ENCODE measurements at places on chromosomes 5 and 9.
A peak's percentile ranks its signal among the peaks of the same experiment; 100 is the strongest.

- no peak for DNase-seq
Observed at GRCh38 chr5:175773534-175774070, 97.8 kb upstream of the CPLX2 start.

- DNase-seq: no peak
Observed at GRCh38 chr5:31415009-31415923, 116.6 kb downstream of the DROSHA start.

GRCh38 chr5:155027993-155028629 lies 14.6 kb downstream of the KIF4B start:
- no peak for DNase-seq

DNA sequence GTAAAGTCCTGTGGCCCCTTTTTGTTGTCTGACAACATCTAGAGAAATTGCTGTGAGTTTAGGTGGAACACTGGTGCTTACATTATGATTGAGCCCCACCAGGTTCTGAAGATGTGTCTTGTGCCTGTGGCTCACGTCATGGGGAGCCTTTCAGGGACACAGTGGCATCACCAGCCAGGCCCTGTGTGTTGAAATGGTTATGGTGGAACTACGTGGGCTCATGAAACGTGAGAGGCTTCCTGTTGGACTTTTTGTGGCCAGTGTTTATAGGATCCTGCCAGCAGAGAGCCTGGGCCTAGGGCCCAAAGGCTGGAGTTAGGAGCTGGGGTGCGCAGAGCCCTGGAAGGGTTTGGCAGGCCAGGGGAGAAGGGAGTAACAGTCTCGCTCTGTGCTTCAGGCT lies 46.8 kb downstream of the TENT4A start:
- DNase-seq: no peak

DNA sequence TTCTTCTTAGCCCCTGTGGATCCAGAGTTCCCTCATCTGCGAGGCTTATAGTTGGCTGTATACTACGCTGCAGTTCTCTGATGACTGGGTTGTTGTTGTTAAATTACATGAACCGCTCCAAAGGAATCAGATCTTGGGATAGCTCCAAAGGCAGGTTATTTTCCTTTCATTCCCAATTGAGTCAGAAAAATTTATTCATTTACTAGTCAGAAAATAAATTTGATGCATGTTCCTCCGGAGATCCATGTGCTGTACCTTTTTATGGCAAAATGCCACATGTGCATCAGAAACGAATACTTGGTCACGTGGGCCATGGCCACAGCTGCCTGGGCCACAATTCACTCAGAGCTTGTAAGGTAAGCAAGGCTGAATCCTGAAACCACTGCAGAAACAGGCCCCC lies 304.0 kb downstream of the NR2F1-AS1 start:
- no peak for DNase-seq

GRCh38 chr9:114662081-114662989 lies 4.7 kb upstream of the TEX53 start:
- DNase-seq: no peak

DNA sequence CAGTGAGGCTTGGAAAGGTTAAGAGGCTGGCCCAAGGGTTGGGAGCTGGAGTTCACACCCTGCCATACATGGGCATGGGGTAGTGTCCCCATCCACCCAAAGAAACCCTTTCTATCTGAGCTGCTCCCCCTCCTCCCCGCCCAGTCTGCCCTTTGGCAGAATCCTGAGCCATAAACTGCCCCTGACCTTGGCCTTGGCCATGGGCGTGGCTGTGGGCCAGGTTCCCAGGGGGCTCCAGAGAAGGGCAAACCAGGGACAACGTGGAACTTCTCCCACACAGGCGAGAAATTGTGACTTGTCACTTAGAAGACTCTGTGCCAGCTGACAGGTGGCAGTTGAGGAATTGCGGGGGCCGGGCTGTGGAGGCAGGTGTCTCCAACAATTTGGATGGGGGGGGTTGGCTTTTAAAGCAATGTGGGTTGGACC lies 4.8 kb downstream of the FAM78A start:
- DNase-seq: no peak

DNA sequence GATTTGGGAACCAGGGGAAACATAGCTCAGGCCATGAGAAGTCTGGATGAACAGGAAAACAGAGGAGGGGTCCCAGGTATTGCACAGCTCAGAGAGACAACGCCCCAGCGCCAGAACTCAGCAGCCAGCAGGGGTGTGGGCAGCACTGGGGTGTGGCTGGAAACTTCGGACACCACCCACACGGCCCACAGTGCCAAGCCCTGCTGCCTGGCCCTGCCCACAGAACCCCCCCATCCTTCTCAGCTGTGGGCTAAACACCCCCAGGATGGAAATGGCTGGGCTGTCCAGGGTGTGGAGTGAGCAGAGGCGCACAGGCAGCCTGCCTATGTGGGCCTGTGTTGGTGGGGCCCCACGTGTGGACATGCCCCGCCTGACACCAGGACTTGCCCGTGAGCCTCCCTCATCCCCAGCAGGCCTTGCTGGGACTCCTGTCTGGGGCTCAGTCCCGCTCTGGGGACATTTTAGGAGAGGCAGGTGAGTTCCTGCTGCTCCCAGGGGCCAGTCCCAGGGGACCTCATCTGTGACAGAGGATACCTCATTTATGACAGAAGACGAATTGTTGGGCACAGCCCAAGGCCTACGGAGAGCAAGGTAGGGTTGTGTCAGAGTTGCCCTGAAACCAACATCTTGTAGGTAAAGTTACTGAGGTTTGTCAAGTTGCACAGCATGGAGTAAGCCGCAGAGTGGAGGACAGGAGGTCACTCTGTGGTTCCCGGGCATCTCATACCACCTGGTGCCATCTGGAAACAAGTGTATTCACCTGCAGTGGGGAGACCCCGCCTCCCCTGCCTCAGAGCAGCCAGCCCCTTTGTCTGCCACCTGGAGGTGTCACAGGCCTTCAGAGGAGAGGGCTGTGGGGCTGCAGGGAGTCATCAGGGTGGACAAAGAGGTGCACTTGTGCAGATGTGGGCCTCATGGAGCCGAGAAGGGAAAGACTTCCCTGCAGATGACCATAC lies 183.2 kb downstream of the AUH start:
- no peak for DNase-seq

GRCh38 chr9:35745569-35745968 lies 3.5 kb downstream of the GBA2 start:
- DNase-seq: no peak

- DNase-seq: peak; percentile 11
Observed at GRCh38 chr5:66595756-66596635, at the start of gene MAST4. Gene MAST4, plus strand, starts transcription at chr5:66596393. Its CDS starts 263 bp downstream, at chr5:66596656.

DNA sequence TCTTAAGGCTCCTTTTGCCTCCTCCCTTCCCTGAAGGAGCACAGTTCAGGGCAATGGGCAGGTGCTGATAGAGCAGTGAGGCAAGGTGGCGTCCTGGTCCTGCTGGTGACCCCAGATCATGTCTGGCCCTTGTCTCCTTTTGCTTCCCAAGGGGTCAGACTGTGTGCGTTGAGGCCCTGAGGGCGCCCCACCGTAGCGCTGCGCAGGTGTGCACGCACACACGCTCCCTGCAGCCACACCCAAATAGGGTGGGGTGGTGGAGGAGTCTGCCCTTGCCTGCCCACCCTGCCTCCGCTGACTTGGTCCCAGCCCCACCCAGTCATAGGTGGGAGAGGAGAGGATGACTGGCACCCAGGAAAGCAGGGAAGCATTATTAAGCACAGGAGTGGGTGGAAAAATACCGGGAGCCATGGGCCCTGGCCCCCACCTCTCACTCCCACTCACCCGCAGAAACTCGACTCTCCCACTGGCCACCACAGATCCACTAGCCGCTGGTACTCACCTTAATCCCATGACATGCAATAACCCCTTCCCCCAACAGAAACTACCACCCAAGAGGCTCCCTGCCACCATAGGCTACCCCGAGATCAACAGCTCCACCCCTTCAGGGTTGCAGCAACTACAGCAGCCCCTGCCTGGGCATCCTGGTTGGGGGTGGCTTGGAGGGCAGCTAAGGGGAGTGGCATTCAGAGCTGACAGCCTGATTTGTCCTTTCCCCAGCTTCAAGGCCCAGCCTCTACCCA lies 16.7 kb downstream of the PDLIM4 start:
- no peak for DNase-seq

GRCh38 chr5:124844371-124844920 lies 98.0 kb upstream of the ZNF608 start:
- no peak for DNase-seq

DNA sequence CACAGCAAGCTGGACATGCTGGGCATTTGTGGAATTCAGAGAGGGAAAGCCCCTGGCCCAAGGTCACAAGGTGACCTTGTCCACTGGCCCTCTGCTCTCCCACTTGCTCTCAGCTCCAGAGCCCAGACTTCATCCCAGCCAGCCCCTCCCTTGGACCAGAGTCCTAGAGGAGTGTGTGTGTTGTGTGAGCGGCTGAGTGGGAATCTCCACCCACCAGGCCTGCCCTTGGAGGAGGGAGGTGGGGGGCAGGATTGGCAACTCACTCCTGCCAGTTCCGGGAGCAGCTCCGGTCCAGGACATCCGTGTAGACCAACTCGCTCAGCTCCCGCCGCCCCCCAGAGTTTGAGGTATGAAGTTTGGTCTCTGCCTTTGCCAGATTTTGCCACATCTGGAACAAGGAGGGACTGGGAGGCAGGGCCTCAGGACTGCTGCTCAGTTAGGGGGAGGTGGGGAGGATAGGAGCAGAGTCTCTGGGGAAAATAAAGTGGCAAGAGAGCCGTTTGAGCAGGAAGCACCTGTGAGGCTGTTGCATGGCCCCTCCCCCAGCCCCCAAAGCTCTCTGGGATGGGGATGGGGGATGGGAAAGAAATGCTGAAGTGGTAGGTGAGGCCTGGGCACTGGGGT lies 1.4 kb downstream of the MZB1 start:
- DNase-seq: no peak

- DNase-seq: no peak
Observed at GRCh38 chr9:137115394-137116026, 977 bp upstream of the DPP7 start.

- DNase-seq: no peak
Observed at GRCh38 chr5:145968970-145969713, 32.8 kb downstream of the SH3RF2 start.

DNA sequence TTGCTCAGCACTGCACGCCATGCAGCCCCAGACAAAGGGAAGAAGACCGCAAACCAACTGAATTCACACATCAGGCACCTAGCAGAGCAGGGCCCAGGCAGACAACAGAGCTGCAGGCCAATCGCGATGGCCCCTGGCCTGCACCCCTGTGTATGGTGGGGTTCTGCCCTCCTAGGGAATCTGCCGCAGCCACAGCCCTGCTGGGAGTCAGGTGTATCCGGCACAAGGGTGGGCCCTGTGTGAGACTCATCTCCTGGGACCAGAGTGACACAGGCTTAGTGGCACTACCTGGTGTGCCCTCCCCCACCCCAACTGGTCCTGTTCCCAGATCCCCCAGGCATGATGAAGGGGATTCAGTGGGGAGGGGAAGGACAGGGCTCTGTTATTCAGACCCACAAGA lies 122.8 kb downstream of the ATPSCKMT start:
- DNase-seq: no peak

DNA sequence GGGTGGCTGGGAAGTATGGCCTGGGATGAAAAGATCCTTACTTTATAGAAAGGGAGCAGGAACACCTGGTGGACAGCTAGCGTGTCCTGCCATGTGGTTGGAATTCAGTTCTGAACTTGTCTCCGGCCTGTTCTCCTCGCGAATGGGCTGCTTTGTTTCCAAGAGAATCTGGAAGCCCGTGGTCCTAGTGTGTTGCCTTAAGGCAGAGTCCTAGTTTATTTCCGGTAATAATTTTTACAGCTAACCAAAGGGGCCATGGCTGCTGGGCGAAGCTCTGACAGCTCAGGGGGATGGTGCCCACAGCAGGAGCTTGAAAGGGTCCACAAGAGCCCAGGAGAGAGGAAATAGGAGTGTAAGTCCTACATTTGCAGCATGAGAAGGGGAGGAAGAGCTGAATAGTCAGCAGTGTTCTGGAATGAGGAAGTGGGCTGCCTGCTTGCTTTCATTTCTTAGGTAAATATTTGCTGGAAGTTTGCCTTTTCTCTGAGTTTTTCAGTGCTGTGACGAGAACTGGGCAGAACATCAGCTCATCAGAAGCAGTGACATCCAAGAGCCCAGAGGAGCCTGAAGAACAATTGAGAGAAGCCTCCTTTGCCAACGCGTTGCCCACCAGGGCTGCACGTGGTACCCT lies 13.1 kb upstream of the IGFBPL1 start:
- DNase-seq: no peak

GRCh38 chr5:150137168-150137957 lies 18.3 kb downstream of the PDGFRB start:
- DNase-seq: no peak

GRCh38 chr5:78649861-78650496 lies 1.4 kb upstream of the LHFPL2 start:
- DNase-seq: no peak

DNA sequence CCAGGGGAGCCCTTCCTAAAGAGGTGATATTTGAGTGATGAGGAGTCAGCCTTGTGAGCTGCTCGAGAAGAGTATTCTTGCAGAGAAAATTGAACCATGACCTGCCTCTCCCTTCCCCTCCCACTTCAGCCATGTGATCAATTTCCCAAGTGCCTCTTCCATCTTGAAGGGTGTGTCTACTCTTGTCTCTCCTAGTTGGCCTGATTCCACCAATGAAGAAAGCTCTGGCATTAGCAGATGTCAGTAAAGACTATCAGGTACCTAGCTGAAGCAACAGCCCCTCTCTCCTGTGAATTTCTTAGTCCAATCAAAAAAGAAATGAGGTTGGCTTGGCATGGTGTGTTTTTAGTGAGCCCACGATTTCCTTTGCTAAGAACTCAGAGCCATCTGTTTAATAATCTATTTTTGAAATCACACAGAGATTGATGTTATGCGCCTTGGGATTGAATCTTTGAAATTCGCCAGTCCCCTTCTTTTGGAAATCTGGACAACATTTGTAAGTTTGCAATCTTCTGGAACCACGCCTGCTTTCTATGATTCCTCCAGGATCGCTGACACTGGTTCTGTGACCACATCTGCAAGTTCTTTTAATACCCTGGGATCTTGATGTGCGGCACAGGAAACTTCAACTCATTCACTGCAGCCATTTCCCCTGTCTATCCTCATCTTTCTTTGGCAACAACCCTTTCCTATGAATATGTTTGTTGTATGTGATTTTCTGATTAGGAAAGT lies 404.6 kb downstream of the DMRT2 start:
- DNase-seq: no peak

- DNase-seq: no peak
Observed at GRCh38 chr5:124103671-124104070, 591.7 kb downstream of the CSNK1G3 start.

GRCh38 chr5:126359884-126360283 lies 63.3 kb upstream of the GRAMD2B start:
- no peak for DNase-seq

DNA sequence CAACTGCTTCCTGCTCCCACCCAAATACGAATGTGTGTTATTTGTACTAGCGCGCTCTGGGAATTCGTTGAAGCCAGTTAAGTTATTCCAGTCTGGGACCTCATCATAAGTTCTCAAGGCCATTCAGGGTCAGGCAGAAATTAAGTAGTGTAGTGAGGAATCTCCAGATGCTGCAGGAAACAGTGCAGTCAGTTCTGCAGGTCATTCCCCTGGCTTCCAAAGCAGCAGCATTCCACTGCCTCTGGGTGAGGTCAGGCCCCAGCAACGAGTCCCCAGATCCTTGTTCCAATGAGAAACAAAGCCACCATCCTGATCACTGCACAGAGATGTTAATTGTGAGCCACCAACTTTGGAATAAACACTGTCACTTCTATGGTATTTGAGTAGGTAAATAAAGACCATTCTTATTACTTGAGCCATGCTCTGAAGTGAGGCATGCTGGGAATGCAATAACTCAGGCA lies 33.1 kb downstream of the SVEP1 start:
- DNase-seq: no peak
